ENCODE measurements at places on chromosomes 4 and X.

- no peak for DNase-seq
These were observed 415.8 kb upstream of the NR3C2 start for GRCh38 chr4:148857973-148858534.

GRCh38 chrX:24396931-24397279 is 36.5 kb downstream of the SUPT20HL1 start:
- no peak for DNase-seq

DNA sequence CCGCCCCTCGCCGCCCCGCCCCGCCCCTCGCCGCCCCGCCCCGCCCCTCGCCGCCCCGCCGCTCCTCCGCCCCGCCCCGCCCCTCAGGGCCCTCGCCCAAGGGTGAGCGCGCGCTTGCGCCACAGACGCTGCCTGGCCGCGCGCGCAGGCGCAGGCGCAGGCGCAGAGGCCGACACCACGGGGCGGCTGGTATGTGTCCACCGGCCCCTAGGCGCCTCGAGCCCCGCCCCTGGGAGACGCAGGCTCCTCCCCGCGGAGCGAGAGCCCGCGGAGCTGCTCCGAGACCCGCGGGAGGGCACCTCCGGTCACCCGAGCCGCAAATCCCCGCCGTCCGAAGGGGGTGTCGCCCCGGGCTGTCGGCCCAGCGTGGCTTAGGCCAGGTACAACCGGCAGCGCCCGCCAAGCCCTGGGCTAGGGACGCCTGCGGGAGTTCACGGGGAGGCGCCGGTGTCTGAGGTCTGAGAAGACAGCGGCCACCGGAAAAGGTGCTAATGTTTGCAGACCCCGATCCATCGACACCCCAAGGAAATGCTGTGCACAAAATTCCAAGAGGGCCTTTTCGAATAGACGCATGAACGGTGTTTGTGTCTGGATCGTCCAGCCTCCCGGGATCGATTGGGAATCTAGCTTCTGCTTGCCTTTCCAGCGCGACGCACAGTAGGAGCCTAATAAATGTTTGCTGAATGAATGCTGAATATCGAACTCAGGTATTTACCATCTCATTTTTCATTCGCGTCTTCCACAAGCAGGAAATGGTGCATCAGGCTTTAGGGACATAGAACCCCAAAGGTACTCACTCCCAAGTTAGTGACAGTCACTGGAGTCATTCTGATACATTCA is 473 bp upstream of the CCNQ start:
- peak; percentile 94 for DNase-seq

DNA sequence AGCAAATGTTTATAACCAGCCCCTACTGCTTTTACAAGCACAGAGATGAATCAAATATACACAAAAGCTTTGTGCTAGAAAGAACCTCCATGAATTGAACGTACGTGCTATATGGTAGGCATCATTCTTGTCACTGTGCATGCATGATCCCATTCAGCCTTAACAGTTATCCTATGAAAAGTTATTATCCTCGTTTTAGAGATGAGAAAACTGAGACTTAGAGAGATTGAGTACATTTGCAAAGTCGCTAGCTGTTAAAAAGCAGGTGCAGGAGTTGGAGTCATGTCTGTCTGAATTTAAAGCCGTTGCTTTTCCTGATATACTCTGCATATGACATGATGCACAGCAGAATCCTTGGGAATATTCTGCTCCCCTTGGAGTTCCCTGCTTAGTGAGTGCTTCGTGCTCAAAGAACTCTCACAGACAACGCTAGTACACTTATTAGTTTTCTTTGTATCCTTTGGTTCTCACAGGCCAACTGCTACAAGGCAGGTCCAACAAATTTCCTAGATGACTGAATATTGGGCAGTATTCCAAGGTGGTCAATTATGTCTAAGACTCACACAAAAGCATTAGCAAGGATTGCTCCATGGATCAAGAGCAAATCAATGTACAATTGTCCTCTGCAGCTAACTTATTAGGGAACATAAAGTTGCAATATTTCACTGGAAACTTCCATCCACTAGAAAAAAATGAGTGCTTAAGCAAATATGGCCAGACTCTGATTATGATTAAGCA is 42.8 kb upstream of the TRIM2 start:
- no peak for DNase-seq

DNA sequence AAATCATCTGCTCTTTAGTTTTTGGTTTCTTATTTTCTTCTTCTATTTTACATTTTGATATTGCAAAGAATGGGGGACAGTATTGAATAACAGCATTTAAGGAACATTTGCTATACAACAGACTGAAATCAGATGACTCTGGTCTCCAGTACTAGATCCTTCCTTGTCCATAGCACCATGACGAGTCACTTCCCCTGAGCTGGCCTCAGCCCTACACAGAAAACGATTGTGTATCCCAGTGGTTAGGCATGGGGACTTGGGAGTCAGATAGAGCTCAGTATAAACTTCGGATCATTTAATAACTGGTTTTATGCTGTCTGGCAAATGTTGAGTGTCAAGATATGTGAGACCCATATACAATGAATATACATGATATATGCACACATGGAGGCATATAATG is 44.7 kb upstream of the BEX4 start:
- no peak for DNase-seq

DNA sequence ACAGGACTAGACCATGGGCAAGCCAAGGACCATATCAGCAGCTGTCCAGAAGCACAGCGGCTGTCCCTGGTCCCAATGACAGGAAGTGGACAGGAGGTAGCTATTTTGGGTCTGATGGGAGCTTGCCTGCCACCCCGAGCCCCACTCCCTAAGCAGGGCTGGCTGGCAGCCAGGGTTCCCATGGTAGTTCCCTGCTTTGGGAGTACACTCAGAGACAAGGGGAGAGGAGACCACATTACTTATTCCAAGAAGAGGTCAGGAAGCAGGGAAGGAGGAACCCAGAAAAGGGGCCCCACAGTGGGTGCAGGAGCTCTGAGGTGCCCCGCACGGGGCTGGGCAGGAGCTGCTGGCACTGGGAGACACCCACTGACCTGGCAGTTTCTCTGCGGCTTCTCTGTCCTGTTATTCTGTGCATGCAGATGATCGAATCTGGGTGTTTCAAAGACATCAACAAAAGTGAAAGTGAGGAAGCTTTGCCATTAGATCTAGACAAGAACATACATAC is 36.3 kb downstream of the HTT-AS start:
- DNase-seq = no peak

DNA sequence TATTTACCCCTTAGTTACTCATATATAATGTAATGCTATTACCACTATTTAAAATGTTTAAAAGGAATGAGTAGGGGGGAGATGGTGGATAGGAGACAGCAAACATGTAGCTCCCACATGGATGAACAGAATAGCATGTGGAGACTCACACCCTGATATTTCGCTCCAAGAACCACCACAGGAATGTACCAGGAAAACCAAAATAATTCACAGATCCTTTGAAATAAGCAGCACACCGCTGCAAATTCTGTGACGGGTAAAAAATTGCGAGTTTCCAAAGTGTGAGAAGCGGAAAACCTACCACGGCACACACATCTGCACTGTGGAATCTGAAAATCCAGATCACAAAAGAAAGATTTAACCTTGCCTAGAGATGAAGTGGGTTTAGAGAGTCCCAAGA is 428.2 kb downstream of the TLL1 start:
- DNase-seq = no peak

GRCh38 chr4:142815834-142816233 is 30.3 kb downstream of the INPP4B start:
- DNase-seq = no peak

- DNase-seq = no peak
These were observed 22.6 kb downstream of the WDR1 start for GRCh38 chr4:10093801-10094552.

DNA sequence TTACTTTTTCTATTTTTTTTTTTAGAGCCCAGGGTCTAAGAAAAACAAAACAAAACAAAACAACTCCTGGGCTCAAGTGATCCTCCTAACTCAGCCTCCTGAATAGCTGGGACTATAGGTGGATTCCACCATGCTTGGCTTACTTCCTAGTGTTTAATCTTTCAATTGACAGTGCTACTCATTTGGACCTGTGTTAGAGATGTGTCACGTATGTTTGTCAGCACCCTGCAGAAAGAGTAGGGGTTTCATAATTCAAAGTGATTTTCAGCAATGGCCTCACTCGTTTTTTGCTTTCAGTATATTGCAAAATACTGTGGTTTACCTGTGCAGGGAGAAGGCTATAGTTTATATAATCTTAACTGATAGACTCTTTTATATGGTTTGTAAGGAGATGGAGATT is 71.6 kb upstream of the TEX13D start:
- no peak for DNase-seq

DNA sequence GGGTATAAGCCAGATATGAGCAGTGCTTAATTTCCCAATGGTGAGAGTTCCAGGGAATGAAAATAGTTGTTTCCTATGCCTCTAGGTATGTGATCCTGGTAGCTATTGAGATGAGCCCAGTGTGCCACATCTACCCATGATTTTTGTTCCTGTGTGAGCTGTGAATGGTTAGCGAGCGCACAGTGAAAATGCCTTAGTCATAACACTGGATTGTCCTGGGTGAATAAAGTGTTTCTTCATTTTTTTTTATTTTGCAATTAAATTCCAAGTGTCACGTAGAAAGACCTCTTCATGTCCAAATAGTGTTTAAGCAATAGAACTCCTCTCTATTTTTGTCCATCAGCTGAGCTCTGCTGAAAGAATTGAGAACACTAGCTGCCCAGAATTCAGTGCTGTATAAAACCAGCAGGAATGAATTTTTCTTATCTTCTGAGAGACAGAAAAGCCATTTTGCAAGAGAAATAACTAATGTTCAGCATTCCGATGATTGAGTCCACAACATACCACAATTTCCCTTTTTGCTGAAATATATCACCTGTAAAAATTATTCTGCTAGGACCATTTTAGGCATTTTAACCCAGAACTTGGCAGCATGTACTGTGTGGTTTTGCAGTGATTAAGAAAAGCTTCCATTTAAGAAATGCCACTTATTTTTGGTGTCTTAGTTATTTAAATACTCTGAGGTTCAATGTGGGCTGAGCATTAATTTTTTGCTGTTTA is 5.6 kb downstream of the MAOA start:
- DNase-seq = no peak

DNA sequence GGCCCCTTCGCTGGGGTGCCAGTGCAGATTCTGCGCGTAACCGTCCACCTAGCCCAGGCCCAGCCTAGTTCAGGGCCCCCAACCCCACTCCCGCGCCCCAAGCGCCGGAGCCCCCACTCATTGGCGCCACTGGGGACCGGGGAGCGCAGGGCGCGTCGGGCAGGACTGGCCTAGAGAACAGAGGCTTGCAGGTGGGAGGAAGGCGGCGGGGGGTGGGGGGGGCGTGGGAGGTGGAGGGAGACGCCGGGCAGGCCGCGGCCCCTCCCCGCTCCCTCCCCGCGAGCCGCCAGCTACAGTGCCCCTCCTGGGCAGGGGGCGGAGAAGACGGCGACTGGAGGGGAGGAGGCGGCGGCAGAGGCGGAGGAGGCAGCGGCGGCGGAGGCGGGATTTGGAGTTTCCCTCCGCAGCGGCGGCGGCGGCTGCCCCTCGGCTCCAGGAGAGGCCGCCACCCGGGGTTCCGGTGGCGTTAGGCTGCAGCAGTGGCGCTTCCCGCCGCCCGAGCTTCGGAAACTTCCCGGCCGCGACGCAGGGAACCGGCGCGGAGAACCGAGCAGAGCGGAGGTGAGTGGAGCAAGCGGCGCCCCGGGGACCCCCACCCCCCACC is 4.8 kb upstream of the DUSP9 start:
- no peak for DNase-seq

- no peak for DNase-seq
These were observed 61.8 kb downstream of the LRRC66 start for GRCh38 chr4:51958199-51958968.

GRCh38 chr4:145345401-145345800 is 136.3 kb upstream of the SMAD1 start:
- DNase-seq = no peak

DNA sequence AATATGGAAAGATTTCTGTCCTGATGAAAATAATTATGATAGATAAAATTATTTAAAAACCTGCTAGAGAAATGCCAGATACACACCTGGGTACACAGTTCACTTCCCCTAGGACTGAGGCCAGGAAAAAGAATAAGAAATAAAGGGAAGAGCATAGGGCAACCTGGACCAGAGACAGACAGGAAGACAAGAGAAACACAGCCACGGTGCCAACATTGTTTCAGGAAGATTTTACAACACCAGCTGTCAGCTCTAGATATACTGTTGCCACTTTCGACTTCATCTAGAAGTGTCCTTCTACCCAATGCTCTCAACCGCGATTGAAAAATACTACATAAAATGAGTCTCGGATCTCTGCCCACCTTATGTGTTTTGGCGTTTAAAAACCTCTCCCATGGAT is 128.5 kb downstream of the MAML3 start:
- no peak for DNase-seq

DNA sequence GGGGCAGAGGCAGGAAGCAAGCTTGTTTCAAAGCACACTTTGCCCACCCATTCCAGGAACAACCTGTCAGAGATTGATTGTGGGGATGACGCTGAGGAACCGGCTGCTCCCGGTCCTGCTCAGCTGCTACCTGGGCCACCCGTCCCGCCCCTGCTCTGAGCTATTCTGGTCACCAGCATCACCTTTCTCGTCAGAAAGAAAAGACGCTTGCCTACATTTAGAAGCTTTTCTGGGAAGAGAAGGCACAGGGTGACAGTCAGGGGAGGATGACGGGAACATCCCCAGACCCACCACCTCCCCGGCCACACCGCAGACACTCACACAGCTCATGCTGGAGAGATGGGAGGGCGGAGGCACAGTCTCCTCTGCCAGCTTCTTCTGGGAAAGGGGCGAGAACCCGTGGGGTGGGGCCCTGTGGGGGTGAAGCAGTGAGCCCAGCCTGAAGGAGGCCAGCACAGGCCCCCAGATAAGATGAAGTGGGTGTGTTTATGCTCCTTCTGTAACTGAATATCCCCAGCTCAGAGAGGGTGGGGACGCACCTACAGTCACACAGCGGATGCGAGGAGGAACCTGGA is 81.8 kb downstream of the CPZ start:
- no peak for DNase-seq

DNA sequence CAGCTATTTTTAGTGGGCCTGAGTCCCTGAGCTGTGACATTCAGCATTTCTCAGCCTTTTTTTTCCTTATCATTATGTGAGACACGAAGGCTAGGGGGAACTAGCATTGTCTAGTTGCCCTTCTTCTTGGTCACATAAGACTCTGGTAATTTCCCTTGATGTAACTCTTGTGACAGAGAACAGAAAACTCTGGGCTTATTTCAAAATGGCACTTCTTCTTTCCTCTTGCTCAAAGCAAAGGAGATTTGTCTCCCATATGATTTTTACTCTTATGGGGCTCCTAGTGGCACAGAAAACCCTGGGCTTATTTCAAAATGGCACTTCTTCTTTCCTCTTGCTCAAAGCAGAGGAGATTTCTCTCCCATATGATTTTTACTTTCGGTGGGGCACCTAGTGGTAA is 14.7 kb downstream of the ATXN3L start:
- no peak for DNase-seq

- DNase-seq = no peak
These were observed 3.6 kb downstream of the CASP6 start for GRCh38 chr4:109699553-109700225.

DNA sequence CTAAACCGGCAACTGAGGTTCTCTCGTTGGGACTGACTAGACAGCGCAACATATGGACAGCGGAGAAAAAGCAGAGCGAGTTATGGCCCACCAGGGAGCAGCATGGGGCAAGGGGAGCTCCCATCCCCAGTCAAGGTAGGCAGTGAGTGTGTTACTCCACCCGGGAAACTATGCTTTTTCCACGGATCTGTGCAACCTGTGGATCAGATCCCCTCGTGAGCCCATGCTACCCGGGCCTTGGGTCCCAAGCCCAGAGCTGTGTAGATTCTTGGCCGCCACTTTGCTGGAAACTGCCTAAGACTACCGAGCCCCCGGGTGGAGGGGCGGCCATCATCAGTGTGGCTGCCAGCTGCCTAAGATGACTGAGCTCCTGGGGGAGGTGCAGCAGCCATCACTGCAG is 140.9 kb downstream of the PAPSS1 start:
- no peak for DNase-seq

Measured in erythroblast (primary cell).